ENCODE measurements at places on chromosomes 6 and 20. TPM values are rescaled to one million over a fixed set of nuclear protein-coding genes. Genes with fewer than 3 reads are reported as not detected.
A peak's percentile ranks its signal among the peaks of the same experiment; 100 is the strongest.

SRC gene
- 7.6 TPM for total RNA-seq

- peak; percentile 7 for DNase-seq
Observed at GRCh38 chr6:111265842-111266241, 178.5 kb downstream of the SLC16A10 start.

NKAIN2 gene
- 0.45 TPM for total RNA-seq

DNA sequence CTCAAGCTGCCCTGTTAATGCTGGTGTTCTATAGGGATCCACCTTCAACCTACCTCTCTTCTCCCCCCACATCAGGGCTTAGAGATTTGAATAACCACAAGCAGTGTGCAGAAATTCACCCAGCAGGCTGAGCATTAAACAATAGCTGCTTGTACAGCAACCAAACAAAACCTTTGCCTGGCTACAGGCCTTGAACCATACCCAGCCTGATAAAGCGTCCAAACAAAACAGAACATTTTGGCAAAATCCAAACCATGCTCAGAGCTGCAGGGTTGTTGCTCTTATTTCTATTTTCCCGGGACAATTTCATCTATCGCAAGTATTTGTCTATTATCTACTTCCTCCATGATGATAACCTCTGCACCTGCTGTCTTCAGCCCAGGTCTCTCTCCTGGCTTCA lies 142.3 kb downstream of the UNC5CL start:
- DNase-seq: no peak

GRCh38 chr6:170083236-170084051 lies 207.4 kb downstream of the DLL1 start:
- DNase-seq: no peak

ATP9A gene
- total RNA-seq: 4.1 TPM

GRCh38 chr20:52294106-52294628 lies 102.6 kb upstream of the ZFP64 start:
- peak; percentile 30 for DNase-seq

SLC17A1 gene
- not detected for total RNA-seq

- DNase-seq: no peak
Observed at GRCh38 chr20:14672066-14672465, 334.7 kb upstream of the FLRT3 start.

- DNase-seq: peak; percentile 62
Observed at GRCh38 chr6:45923831-45924391, 91.7 kb downstream of the CLIC5 start.

DNA sequence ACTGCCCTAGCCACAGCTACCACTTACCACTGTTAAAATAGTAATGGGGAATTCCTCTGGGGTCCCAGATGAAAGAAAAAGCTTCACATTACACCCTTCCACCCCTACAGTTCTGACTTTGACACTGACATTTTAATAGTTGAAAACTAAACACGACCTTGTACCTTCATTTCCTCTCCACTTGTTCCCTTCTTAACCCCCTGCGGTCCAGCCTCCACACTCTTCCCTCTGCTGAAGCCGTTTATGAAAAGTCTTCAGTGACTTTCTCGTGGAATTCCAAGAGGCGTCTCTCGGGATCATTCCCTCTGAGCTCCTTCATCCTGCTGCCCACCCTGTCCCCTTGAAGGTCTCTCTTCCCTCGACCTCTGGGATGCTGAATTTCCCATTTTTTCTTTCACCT lies 36.6 kb upstream of the TIAM2 start:
- DNase-seq: no peak

GRCh38 chr20:13009682-13010406 lies 1.1 kb downstream of the SPTLC3 start:
- DNase-seq: peak; percentile 98

GRCh38 chr6:5287966-5288297 lies 26.6 kb downstream of the FARS2 start:
- DNase-seq: no peak

MYB gene
- total RNA-seq: 0.39 TPM

MUC22 gene
- not detected for total RNA-seq

- DNase-seq: no peak
Observed at GRCh38 chr6:4212588-4212987, 77.2 kb upstream of the ECI2 start.
